Stimulated activated CD4-positive, alpha-beta T cell treated with anti-CD3 and anti-CD28 coated beads, Interleukin-12 subunit alpha, Interleukin-12 subunit beta, amount 100 ng/mL, for 48 hours (primary cell): ENCODE measurements at places on chromosomes 6 and 20.
A peak's percentile ranks its signal among the peaks of the same experiment; 100 is the strongest.

GRCh38 chr20:10322073-10323012 lies 103.7 kb downstream of the SNAP25 start:
- DNase-seq: no peak

DNA sequence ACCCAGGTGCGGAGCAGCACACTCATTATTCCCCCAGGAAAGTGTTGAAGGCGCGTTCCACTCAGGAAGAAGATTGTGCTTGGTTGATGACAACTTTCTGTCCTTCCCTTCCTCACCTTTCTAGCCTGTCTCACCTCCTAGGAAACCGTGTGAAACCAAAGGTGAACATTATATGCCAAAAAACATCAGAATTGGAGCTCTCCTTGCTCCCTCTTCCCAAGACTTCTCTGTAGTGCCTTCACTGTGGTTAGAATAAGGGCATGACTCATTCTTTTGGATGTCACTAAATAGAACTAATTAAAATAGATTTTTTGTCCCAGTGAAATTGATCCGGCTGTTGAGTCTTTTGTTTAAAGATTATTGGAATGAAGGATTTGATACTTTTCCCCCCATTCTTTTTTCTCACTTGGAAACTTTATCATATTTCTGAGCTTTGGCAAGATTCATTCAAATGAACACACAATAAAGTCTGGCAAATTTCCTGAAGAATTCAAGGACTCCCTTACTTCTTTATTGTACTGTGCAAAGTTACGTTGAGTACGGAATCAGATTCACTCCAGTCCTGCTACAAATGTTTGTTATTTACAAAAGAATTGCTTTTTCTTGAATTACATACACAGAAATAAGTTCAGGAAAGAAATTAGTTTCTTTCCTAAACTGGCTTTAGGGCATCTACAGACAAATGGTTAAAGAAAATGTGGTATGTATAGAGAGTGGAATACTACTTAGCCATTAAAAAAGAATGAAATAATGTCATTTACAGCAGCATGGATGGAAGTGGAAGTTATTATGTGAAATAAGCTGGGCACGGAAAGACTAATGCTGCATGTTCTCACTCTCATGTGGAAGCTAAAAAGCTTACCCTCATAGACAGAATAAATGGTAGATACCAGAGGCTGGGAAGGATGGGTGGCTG lies 142.8 kb upstream of the AKAP12 start:
- DNase-seq: no peak

DNA sequence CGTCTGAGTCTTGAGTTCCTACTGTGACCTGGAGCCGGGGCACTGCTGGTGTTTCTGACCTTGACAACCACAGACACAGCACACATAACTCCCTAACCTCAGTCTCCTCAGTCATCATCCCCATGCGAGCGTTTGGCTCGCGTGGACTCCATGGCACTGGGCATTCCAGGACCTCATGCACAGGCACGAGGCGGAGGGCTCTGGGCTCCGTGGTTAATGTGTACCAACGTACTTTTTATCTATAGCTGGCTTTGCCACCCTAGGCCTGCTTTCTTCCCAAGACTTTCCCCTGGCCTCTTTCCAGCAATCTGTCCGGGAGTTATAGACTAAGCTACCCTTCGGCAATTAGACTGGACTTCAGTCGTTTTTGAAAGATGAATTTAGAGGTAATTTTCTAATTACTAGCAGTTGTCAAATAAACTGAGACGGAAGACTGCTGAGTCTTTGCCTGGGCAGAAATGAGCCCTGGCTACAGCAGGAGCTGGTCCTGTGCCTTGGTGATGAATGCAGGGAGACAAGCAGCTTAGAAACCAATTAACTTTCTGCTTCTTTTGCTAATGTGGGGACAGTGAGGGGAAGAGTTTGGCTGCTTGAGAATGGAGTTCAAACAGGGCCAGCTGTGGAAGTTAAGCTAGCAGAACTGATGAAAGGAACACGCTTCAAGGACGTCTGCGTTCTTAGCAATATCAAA lies 16.1 kb upstream of the CTCFL start:
- no peak for DNase-seq

- no peak for DNase-seq
These were observed 29.5 kb downstream of the SLCO4A1 start for GRCh38 chr20:62671765-62672164.

- no peak for DNase-seq
These were observed 3.7 kb downstream of the COL20A1 start for GRCh38 chr20:63296531-63297299.

GRCh38 chr20:50357783-50358161 lies 152.4 kb upstream of the PTPN1 start:
- DNase-seq: no peak

DNA sequence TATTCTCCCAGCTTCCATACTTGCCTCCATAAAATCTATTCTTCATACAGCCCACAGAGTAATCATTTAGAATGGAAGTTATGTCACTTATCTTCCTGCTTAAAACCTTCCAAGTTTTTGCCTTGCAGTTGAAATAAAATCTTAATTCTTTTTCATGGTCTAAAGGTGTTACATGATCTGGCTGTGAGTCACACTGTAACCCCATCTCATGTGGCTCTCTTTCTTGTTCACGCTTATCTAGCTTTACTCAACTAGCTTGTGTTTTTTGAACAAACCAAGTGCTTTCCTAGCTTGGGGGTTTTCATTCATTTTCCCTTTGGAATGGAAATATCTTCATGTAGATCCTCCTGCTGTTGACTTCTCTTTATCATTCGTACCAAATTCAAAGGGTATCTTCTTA lies 23.6 kb upstream of the THEMIS start:
- DNase-seq: no peak

DNA sequence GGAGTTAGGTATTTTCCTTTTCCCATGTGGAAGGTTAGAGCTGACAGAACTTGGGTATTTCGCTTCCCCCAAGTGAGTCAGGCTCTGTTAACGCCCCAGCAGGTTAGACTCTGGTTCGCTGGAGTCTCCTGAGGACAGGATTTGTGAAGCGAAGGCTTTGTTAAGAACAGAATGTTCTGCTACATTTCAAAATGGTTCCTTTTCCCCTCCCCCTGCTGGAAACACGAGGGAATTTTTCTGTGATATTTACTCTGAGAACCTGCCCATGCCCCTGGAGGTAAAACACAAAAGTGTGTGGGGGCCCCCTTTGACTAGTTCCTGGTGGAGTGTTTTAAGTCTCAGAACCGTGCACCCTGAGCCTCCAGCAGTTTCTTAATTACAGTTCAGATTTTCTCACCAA lies 731.4 kb upstream of the CITED2 start:
- DNase-seq: no peak

DNA sequence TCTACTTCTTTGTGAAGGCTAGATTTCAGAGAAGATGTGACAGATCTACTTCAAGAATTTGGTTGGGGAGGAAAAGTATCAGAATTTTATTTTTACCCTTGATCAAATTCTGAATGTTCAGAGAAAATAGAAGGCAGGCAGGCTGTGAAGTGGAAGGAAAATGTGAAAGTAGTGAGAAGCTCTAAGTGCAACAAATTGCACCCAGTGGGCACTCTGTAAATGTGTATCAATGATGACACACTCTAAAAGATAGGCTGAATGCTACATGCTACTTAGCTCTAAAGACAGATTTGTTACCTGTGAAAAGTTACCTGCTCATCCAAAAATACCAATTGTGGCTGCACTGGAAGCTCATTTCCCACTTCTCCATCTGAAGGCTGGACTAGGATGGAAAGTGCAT lies 438.6 kb downstream of the PKHD1 start:
- no peak for DNase-seq

- DNase-seq: no peak
These were observed 3.7 kb upstream of the CD2AP start for GRCh38 chr6:47473791-47474346.

- no peak for DNase-seq
These were observed 8.7 kb upstream of the TENT5A start for GRCh38 chr6:81761197-81761596.

GRCh38 chr20:58268936-58269619 lies 40.4 kb upstream of the RAB22A start:
- peak; percentile 9 for DNase-seq

- no peak for DNase-seq
These were observed 9.0 kb upstream of the SLC2A12 start for GRCh38 chr6:134061440-134061839.

GRCh38 chr20:48826069-48826468 lies 1.7 kb downstream of the PREX1 start:
- no peak for DNase-seq

DNA sequence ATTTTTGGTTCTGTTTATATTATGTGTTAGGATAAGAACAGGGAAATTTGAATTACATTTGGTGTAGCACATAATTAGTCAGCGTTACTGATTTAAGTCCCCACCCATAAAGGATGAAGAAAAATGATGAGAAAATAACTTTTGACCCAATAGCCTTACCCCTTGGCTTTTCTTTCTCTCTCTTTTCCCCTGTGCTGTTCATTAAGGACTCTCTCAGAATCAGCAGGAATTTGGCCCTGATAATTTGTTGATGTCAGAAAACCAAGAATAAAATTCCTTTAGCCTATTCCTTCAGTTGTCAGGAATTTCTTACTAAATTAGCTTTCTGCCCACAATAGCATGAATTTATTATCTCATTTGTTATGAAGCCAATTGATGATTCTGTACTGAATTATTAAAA lies 18.5 kb downstream of the PLCB1 start:
- DNase-seq: no peak

DNA sequence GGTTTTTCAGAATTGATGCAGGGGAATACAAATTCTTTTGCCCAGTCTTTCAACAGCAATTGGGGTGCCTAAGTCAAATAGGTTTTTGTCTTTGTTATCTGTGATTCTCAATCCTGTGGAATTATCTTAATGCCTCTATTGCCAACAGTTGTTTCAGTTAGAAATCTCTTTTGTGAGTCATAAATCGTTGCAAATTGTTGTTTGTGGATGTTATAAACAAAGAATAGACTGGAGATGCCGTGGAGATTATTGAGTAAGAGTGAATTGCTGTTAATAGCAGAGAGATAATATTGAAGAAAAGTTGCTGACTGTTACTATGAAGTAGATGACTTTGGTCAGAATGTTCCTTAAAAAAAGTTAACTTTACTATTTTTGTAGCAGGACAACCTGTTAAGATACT lies 63.7 kb upstream of the POPDC3 start:
- no peak for DNase-seq

GRCh38 chr20:25037288-25038102 lies 20.4 kb downstream of the ACSS1 start:
- no peak for DNase-seq

- DNase-seq: no peak
These were observed 41.3 kb downstream of the NHLRC1 start for GRCh38 chr6:18081025-18081668.

DNA sequence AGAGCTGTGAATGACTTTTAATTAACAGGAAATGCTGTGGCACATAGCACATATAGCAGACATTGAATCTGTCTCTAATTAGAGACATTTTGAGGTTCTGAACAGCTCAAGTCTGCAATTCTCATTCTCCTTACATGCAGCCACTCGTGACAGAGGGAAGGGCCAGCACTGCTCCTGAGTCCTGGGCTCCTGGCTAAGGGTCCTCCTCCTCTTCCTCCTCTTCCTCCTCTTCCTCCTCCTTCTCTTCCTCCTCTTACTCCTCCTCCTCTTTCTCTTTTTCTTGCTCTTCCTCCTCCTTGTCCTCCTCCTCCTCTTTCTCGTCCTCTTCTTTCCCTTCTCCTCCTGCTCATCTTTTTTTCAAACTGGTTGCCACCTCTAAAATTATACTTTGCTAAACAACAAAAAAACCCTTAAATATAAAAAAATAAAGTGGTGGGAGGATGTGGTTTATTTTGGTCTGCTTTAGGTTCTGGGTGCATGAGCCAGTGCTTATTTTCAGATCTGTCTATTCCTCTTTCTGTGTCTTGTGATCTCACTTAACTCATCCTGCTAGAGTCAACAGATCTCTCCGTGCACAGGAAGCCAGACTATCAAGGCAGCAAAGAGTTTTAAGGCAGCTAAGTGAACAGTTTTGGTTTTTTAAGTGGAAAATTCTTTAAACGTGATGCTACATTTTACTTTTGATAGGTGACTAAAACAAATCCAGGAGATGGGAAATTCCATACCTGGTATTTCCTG lies 159.3 kb downstream of the CD83 start:
- no peak for DNase-seq

DNA sequence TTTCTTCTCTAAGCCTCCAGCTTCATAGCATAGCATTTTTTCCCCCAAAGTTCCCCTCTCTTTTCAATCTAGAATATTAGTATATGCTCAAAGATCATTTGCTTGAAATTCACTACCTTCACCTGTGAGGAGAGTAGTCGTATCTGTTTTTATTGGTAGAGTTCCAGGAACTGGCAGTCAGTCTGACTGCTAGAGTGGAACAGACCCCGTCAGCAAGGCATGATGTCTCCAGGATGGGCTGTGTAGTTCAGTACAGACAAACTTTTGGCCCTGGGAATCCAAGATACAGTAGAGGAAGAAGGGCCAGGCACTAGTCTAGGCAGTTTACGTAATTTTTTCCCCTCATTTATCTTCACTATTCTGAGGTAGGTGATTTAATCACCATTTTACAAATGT lies 29.1 kb downstream of the RALY start:
- no peak for DNase-seq

- no peak for DNase-seq
These were observed 1.8 kb downstream of the CTSA start for GRCh38 chr20:45892828-45893500.

DNA sequence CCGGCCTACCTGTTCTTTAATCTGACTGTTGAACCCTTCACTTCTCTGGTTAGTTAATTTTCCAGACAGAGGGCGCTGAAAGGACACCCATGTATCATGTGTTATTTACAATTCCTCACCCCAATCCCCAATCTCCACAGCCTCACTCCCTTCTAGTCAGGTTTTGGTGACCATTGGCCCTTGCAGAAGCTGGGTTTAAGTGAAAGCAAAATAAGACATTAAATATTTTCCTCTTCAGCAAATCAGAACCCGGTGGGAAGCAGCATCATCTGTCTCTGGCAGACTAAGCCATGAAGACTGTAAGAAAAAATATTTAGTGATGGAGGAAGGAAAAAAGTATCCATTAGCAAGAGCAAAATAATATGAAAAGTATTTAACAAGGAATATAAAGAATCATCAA lies 9.4 kb upstream of the HLA-DQA1 start:
- no peak for DNase-seq

DNA sequence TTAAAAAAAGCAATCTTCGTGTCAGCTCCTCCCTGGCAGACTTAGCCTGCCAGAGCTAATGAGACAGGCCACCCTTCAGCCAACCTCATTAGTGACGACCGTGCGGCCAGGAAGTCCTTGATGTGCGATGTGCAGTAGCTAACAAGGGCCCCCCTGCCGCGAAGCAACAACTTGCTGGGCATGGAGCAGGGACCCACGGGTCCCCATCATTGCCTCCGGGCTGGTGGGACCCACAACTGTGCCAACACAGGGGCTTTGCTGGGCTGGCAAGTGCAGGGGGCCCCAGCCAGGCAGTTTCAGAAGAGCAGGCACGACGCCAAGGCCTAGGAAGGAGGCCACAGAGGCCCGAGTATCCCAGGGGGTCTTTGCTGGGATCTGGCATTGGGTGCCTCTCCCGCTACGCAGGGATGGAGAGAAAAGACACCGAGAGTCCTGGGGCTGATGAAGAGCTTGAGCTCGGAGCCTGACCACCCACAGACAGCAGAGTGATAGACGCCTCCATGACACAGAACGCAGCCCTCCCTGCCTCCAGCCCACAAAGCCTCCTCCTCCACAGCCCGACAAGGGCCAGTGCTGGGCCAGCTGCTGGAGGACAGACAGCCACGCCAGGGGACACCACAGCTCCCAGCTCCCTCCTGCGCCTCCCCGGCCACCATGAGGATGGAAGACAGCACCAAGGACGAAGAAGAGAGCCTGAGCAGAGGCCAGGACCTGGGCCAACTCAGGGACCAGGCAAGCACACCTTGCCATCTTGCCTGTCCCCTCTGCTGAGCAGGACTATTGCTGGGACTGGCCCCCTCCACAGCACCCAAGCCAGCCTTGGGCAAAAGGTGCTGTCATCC lies 96.6 kb downstream of the YTHDF1 start:
- no peak for DNase-seq

- DNase-seq: no peak
These were observed 83.9 kb downstream of the SOD2 start for GRCh38 chr6:159608961-159609651.
